Right renal cortex interstitium (tissue), 3 donors: ENCODE measurements at places on chromosomes 11 and 22. TPM values are rescaled to one million over a fixed set of nuclear protein-coding genes. Genes with fewer than 3 reads are reported as not detected.

The NEFH gene
- 12.2 TPM for polyA plus RNA-seq

The OR51B4 gene
- 0.22 TPM for polyA plus RNA-seq

The MRGPRX4 gene
- polyA plus RNA-seq = not detected

GRCh38 chr11:115724666-115725065 lies 220.5 kb upstream of the CADM1 start:
- no peak for DNase-seq

- DNase-seq = no peak
These were observed 7.3 kb upstream of the SYCE3 start for GRCh38 chr22:50569896-50570535.
